ENCODE measurements at places on chromosomes 13 and 19. TPM values are rescaled to one million over a fixed set of nuclear protein-coding genes. Genes with fewer than 3 reads are reported as not detected.

LHFPL6 gene
- total RNA-seq, result 74.4 TPM

GRCh38 chr19:54648129-54648528 lies 14.7 kb upstream of the LILRB4 start:
- H3K27ac ChIP-seq, result no peak overlapping the region
- no peak for DNase-seq
- no peak overlapping the region for H3K4me3 ChIP-seq
- no peaks in the 10 kb centered on the region for H3K27me3 ChIP-seq
- no peaks in the 10 kb centered on the region for H3K36me3 ChIP-seq
- no peaks in the 10 kb centered on the region for H3K4me1 ChIP-seq

DNA sequence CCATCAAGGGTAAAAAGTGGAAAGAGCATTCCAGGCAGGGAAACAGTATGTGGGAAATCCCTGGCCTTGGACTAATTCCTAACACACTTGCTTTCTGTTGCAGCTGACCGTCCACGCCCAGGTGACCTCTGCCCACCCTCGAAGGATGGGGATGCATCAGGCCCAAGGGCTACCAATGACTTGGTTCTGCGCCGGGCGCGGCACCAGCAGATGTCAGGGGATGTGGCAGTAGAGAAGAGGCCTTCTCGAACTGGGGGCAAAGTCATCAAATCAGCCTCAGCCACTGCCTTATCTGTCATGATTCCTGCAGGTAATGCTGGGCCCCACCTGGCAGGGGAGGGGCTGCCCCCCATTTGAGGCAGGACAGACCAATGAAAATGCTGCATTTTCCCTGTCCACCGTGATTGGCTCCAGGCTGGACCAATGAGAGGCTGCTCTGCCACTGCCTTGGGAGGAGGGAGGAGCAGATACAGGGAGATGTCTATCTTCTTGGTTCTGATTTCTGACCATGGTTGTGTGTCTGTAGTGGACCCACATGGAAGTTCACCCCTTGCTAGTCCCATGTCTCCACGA lies 12.6 kb downstream of the DNASE2 start:
- no peaks in the 10 kb centered on the region for H3K4me1 ChIP-seq
- no peak overlapping the region for H3K4me3 ChIP-seq
- no peak overlapping the region for H3K27ac ChIP-seq
- H3K27me3 ChIP-seq, result no peaks in the 10 kb centered on the region

DNA sequence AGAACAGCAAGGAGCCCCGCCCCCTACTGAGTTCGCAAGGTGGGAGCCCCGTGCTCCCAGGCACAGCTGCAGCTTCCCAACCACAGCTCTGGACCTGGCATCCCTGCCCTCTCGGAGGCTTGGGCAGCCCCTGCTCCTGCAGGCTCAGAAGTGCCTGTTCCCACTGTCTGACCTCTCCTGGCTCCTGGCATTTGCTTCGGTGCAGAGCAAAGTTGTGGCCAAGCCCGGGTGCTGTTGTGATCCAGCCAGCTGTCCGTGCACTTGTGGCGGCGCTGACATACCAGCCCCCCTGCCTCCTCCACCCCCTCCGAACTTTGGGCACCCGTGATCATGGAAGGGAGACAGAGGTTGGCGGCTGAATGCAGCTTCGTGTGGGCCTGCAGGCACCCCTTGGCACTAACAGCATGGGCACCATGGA lies 1386.8 kb downstream of the PCDH9 start:
- DNase-seq, result no peak
- H3K4me1 ChIP-seq, result no peaks in the 10 kb centered on the region
- H3K27ac ChIP-seq, result no peak overlapping the region
- no peaks in the 10 kb centered on the region for H3K36me3 ChIP-seq
- H3K4me3 ChIP-seq, result no peak overlapping the region
- H3K27me3 ChIP-seq, result no peaks in the 10 kb centered on the region

DNA sequence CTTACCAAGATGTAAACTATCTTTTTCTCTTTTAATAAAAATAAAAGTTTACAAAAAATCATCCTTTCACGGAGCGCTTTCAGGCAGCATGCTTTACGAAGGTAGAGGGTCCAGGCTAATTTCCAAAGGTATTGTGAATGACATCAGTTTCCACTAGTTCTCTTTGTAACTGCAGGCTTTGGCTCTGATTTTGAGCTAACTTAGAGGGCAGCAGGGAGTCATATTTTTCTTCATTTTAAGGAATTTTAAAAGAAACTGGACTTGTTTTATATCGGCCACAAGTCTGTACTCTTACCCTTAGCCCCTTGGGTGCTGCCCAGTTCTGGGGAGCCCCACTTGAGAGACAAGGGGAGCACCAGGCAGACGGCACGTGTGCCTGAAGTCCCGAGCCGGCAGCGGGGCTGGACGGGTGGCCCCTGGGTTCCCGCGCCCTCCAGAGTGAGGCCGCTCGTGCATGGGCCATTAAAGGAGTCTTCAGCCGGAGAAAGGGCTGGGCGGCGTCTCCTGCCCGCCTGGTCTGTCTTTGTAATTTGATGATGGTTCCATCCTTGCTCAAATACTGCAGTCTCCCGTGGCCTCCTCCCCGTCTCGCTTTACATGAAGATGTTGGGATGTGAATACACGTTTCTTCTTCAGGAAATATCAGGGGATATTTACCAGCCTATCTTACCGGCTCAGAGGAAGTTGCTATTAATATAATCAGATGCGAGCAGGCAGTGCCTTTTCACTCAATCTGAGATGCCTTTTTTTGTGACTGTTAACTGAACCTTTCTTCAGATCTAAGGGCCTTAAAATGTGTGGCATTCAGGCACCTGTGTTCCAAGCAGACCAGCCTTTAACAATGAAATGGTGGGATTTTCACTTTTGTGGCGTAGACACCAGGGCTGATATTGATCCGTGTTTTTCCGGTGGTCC lies 67.4 kb downstream of the GGACT start:
- no peaks in the 10 kb centered on the region for H3K4me1 ChIP-seq
- no peak overlapping the region for H3K27ac ChIP-seq
- no peak for DNase-seq
- H3K4me3 ChIP-seq, result no peak overlapping the region
- H3K27me3 ChIP-seq, result no peaks in the 10 kb centered on the region

Measured in GM23248 (cell line).